LNCaP clone FGC (cell line): ENCODE measurements at places on chromosomes 13 and 19.

DNA sequence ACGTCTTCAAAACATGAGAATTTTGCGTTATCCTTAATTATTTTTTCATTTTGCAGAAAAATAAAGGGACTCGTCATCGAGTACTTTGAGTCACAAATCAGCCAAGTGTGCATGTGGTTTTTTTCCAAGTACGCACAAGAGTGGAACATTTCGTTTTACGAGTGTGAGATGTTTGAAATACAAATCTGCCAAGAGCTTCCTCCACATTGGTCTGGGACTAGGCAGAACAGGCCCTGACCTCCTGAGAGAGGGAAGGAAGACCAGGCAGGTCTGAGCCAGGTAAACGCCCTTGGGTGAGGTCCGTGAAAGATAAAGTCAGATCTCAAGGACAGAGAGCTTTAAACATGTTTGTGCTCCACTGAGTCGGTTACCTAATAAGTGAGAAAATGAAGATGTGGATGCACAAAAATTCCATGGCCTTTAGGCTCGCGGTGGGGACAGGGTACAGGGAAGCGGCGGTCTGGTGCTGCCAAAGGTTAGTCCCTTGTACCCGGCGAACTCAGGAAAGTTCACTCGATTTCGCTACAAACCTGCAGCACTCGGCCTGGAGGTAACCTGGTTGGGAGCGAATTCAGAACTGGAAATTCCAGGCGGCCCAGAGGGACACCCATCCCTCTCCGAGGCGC, 473 bp upstream of the ITM2B start:
- DNase-seq = peak; percentile 35

- no peak for DNase-seq
These were observed 12.1 kb upstream of the ZSCAN1 start for GRCh38 chr19:58021541-58022282.

DNA sequence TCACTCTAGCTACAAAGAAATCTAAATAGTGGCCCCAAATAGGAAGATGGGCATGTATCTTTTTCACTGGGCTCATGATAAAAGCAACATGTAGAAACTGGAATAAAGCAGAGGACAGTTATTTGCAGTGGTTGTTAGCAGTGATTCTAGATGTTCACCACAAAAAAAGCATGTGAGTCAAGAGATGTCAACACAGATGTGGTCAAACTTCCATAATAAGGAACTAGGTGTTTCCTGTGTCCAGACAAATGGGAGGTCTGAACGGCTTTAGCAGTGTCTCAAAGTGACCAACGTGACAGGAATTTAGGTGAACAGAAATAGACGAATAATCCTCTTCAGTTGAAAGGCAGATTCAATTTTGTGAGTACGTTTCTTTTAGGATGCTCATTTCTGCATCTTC, 162.7 kb downstream of the TBC1D4 start:
- DNase-seq = no peak

DNA sequence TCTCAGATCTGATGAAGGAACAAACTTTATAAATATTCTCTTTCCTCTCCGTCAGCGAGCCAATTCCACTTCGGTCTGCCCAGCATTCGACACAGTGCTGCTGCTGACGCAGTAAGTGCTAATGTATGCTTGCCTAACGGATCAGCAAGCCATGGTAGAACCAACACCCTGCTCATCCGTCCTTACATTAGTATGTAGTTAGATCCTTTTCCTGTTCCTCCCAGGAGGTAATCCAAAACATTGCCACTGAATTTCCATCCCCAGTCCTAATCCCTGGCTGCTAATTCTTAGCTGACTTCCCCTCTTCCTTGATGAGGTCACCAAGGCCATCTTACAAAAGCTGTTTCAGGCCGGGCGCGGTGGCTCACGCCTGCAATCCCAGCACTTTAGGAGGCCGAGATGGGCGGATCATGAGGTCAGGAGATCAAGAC, 88.0 kb downstream of the STARD13 start:
- no peak for DNase-seq
